ENCODE measurements at places on chromosomes 11 and 22. TPM values are rescaled to one million over a fixed set of nuclear protein-coding genes. Genes with fewer than 3 reads are reported as not detected.
A peak's percentile ranks its signal among the peaks of the same experiment; 100 is the strongest.

Gene RAPSN
- 1.1 TPM for total RNA-seq

Gene PARVG
- 78.2 TPM for total RNA-seq

Gene GLB1L2
- total RNA-seq: 4.7 TPM

Gene SCGB1C1
- not detected for total RNA-seq

Gene KCNQ1
- total RNA-seq: 155 TPM

Gene PLXNB2
- total RNA-seq: 400 TPM

Gene OR52N2
- total RNA-seq: not detected

Gene SLC22A25
- not detected for total RNA-seq

DNA sequence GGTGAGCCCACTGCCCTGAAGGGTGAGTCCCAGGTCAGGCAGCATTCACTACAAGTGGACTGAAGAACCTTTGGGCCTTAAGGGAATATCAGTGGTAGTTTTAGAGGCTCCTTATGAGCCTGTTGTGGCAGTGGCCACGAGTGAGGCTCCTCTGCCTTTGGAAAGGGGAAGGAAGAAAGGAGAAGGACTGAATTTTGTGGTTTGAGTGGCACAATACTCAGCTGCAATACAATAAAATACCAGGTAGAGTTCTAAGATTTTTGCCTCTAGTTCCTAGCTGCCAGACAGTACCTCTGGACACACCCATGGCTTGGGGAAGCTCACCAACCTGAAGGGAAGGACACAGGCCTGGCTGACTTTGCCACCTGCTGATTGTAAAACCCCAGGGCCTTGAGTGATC lies 260.9 kb downstream of the DYNC2H1 start:
- DNase-seq: no peak

DNA sequence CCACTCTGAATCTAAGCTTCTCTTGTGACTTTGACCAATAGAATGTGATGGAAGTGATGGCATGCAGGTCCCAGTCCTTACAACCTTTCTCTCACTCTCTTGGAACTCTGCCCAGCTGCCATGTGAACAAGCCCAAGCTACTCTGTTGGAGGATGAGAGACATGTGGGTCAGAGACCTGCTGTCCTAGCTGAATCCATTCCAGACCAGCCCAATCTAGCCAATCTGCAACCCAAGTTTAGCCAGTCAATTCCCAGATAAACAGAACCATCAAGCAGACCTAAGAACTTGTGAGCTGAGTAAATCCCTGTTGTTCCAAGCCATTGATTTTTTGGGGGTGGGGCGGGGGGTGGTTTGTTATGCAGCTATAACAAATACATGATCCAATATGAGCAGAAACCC lies 69.2 kb upstream of the GRK3 start:
- no peak for DNase-seq

DNA sequence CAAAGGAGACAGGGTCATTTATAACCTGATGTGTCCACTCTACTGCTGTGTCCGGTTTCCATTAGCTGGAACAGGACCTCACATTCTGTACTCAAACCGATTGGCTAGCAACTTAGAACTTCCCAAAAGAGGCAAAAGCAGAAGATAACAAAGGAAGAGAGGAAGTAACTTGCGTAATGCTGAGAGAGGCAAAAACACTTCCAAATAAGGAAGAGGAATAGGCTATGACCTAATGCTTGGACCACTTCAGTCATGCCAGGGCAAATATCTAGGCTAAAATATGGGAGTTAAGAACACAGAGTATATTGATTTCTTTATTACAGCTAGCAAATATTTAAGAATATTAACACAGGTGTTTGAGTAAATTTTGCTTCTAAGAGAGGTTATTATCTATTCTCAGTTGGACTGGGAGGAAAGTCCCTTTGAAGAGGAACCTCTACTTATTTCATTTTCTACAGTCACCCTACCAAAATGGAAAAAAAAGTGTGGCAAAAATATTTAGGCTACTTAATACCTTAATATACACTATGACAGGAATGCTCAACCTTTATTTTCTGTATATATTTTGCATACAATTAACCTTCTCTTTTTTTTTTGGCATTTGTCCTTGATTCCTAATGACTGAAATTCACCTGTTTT lies 499.8 kb upstream of the CHORDC1 start:
- DNase-seq: no peak

DNA sequence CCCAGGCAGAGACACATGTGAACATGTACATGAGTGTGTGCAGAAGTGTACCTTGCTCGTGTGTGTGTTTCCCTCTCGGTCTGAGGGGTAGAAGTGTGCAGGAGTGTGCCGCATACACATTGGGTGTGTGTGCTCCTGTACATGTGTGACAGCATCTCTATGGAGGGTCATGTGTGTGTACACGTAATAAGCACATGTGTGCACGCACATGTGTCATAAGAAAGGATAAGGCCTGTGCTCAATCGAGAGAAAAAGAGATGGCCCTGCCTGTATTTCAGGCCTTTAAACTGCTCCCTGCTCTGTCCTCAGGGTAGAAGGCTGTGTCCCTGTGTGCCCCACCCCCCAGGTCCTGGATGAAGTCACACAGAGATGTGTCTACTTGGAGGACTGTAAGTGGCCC lies 61.8 kb downstream of the OTOG start:
- DNase-seq: no peak

DNA sequence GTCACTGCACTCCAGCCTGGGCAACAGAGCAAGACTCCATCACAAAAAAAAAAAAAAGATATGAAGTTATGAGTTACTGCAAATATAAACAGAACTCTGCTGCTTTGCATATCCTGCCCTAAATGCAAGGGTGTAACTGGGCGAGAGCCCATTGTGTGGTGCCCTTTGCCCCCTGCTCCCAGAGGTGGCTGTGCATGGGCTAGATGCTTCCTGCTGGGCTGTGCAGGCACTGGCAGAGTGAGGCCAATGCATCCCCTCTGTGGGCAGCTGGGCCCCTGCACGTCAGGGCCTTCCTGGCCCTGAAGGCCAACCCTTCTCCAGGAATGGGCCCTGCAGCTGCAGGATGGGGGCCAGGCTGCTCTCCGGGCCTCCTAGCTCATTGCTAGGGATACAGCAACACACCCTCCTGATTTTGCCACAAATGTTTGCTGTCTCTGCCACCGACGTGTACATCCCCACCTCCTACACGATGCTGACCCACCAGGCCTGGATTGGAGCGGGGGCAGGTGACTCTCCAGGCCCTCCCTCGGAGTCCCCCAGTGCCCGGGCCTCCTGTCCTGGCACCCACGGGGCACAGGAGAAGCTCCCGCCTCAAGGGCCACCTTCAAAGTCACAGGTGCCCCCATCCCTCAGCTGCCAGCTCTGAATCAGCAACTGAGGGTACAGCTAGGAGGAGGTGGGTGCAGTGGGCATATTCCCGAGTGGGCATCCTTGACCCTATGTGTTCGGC lies 40.7 kb upstream of the COMT start:
- DNase-seq: no peak

- no peak for DNase-seq
These were observed 75.1 kb downstream of the RAB38 start for GRCh38 chr11:88100151-88100550.

DNA sequence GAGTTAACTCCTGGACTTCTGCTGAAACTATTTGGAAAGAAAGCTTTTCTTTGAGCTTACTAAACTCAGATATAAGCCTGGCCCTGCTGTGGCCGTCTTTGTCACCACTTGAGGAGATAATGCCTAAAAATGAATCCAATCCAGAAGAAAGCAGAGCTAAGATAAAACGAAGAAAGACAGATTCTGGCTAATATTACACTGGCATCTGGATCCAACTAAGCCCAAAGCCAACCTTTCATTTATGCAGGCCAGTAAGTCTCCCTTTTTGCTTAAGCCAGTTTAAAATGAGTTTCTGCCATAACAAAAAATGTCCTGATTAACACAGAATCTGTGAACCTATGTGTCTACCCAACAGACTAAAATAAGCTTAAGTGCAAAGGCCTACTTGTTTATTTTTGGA lies 34.5 kb downstream of the PIK3C2A start:
- no peak for DNase-seq

- DNase-seq: no peak
These were observed 80.3 kb downstream of the TRIM44 start for GRCh38 chr11:35742707-35743454.

GRCh38 chr11:13174090-13174489 lies 103.5 kb upstream of the BMAL1 start:
- DNase-seq: no peak

DNA sequence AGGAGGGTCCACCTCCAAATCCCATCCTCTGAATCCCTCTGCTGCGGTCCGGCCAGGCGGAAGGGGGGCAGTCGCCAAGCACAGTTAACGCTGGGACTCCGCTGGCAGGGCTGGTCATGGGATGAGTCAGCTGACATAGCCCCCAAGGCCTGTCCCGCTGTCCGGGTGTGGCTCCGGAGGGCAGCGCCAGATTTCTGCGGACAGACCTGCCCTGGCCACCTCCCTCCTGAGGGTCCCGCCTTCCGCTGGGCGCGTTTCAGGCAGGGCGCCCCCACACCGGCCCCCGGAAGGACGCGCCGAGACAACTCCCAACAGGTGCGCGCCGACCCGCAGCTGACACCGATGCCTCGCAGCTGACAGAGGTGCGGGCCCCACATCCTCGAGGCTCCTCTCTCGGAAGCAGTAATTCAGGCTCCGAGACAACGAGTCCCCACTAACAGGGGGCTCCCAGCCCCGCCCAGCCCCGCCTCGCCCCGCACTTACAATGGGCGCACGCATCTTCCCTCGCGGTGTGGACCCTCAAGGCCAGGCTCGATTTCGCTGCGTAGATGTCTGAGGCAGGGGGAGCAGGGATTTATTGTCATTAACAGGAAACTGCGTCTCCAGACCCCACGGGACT lies 607 bp downstream of the PLAAT3 start:
- DNase-seq: peak; percentile 44

GRCh38 chr22:25137577-25138525 lies 61.8 kb upstream of the CRYBB3 start:
- peak; percentile 71 for DNase-seq

DNA sequence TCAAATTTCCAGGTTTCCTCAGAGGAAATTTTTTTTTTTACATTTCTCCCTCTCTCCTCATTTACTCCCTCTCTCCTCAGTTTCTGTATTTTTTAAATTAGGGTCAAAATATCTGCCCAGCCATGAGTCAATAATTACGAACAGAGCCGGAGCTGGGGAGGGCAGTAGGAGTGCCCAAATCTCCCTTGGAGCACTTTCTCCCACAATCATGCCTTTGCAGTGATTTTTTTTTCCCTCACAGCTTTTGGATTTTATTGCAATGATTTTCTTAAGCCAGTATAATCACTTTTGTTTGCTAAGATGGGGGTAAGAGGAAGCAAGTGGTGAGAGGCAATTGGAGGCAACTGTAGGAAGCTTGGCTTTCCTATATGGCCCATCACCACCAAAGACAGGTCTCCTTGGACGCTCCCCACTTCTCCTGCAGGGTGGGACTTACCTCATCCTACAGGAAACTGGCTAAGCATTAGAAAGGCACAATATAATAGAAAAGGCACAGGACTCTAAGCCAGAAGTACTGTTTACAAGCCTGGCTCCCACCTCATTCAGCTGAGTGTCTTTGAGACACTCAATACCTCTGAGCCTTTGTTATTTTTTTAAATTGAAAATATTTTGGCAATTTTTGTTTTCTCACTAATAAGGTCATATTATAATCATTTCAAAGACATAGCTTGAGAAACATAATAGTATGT lies 192.6 kb upstream of the PITPNB start:
- no peak for DNase-seq

DNA sequence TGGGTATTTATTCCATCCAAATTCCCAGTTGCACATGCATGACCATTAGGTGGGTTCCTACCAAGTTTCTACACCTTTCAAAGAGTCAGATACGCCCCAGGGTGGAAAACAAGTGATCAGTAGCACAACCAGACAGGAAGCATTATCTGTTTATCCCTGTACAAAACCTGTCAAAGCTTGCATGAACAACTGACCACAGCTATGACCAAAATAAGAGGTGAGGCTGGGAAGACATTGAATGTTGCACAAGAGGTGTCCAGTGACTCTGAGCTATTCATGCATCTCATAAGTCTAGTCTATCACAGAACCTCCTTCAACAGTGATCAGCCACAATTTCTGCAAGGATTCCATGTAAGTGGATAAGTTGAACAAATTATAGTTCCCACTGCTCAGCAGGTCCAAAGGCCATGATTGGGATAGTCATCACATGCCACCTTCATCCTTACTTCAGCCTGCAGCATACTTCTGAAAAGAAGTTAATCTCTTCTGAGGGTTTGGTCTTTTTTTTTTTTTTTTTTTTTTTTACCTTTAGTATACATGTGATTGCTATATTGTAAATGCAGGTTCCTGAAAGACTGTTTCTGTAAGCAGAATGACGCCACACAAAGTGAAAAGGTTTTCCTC lies 28.0 kb upstream of the TMEM45B start:
- DNase-seq: no peak

DNA sequence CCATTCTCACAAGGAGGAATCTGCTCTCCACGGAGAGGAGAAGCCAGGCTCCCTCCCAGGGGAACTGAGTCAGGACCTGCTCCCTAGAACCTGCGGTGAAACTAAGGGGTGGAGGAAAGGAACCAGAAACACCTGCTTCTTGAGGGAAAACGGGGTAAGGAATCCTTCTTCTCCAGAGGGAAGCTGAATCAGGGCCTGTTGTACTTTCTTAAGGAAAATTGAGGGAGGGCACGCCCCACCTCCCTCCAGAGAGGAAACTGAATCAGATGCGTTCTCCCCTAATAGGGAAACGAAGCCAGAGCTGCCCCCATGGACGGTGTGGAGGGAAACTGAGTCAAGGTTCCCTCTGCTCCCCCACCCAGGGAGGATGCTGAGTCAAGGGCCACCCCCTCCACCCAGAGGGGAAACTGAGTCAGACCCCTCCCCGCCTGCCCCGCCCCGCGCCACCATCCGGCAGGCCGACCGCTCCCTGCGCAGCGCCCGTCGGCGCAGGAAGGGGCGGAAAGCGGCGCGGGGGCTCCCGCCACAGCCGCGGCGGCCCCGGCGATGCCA lies 393 bp downstream of the RELA start:
- DNase-seq: peak; percentile 46

GRCh38 chr11:83092488-83093384 lies 21.0 kb upstream of the RAB30 start:
- peak; percentile 78 for DNase-seq

- DNase-seq: no peak
These were observed 10.0 kb upstream of the TBC1D22A start for GRCh38 chr22:46752286-46752987.

Measured in stomach (tissue), 19 donors.